ENCODE measurements at places on chromosomes 3 and 15.

DNA sequence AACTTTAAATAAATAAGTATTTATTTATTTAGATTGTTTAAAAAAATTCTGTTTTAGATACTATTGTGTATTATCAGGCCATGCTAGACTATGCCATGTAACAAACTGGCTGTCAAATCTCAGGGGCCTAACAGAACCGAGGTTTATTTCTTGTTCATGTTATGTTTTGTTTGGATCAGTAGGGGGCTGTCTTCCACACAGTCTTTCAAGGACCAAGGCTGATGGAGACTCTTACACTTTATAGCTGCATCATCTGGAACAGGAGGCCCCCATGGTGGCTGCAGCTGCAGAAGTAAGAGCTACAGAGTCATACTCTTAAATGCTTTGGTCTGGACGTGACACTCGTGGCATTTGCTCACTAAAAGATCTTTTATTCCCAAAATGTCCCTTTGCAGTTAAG is 33.0 kb upstream of the ARL14 start:
- no peak for DNase-seq

- DNase-seq: no peak
Observed at GRCh38 chr3:277873-278272, 81.3 kb downstream of the CHL1 start.

GRCh38 chr3:195558602-195559001 is 15.5 kb upstream of the PPP1R2 start:
- DNase-seq: no peak

- DNase-seq: no peak
Observed at GRCh38 chr3:12194209-12194608, 35.5 kb upstream of the TIMP4 start.

DNA sequence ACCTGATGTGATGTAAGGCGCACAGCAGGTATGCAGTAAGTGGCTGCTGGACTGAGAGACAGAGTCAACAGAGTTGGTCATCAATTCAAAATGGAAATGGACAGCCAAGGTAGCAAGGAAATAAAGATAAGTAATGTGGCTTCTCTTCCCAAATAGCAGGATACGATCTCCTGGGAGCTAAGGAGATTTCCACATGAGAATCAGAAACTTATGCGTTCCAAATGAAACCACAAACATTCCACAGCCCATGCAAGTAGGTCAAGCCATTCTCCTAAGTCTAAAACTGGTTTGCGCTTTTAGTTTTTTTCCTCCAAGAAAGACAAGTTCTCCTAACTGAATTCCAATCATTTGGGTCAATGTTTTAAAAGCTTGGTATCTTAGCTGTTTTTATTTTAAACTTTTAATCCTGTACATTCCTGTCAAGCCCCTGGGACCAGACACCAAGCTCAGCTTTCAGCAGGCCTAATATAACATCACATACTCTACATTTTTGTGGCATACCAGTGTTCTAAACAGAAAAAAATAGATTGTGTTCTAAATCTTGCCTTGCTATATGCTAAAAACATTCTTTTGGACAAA is 73.7 kb upstream of the TSPAN3 start:
- no peak for DNase-seq

- no peak for DNase-seq
Observed at GRCh38 chr15:57566834-57567233, 24.9 kb upstream of the MYZAP start.

DNA sequence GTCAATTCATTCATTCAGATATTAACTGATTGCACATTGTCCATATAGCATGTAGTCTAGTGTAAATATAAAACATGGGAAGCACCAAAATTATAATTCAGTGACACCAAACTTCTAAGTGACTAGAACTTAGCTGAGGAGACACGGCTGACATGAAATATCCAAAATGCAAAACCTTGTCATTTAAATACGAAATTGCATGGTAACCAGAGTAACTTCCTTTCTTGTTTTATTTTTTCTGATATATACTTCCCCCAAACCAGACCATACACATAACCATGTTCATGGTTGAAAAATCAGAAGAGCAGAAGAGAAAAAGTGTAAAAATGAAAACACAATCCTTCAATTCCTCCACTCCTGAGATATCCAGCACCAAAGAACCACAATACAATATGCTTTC is 38.0 kb downstream of the CBLB start:
- no peak for DNase-seq

DNA sequence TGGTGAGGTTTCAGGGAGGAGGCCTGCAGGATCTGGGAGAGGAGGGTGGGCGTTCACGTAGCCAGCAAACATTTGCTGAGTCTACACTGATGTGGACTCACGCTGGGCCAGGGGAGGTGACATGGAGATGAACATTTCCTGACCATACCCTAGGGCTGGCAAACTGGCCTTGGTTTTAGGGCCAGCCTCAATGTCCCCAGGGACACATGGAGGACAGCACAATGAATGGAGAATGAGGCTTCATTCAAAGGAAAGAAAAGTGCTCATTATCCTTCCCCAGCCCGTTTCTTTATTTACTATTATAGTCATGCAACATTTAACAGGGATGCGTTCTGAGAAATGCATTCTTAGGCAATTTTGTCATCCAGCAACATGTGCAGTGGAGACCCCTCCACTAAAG is 26.8 kb downstream of the ACAN start:
- no peak for DNase-seq

DNA sequence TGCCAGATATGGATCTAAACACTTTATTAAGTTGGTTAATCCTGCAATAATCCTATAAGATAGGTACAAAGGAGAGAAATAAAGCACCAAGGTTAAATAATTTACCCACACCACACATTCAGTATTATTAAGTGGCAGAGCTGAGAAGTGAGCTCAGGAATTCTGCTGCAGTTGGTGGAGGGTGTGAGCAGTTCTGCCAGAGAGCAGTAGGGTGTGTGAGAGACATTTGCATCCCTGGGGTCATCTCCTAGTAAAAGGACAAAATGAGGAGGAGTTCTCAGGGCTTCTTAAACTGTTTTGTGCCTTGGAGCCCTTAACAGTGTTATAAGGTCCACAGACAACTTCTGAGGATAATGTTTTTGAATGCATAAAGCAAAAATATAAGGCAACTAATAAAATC is 484.5 kb downstream of the TAFA4 start:
- DNase-seq: no peak

DNA sequence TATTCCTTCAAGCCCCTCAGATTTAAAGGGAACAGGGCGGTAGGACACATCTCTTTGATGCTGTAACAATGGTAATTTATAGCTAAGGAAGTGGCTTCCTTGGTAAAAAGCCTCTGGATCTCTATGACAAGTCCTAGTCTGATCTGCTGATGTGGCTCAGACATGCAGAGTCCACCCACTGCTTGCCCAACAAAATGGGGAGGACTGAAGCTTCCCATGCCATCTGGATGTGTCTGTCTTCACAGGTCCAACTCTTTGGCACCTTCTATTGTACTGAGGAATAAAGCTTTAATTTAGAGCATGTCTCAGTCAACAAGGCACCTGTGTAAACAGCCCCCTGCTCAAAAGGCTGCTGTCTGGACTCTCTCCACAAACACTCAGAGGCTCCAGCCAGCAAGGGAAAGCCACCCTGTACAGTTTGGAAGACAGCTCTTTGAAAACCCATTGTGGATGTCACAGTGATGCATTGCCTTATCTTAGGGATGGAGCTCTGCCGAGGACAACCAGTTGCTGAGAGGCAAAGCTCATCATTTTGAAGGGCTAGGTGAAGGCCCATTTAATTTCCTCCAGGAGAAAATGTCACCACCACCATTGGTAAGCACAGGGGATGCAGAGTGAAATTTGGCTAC is 348.6 kb upstream of the GRM7 start:
- DNase-seq: no peak

DNA sequence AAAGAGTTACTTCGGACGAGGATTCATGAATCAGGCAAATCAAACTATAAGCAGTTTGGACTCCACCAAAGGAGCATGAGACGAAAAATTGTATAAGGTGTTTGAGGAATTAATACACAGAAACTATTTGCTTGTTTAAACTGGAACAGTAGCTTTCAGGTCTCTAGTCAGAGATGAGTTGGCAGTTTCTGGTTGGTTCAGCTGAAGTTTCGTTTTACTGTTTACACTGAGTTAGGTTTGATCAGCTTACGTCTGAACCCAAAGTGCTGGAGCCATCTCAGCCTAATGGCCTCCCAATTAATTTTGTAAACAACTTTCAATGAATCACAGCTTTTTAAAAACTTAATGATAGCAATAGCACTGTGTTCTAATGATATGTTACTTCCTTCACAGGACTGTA is 703.7 kb downstream of the NLGN1 start:
- no peak for DNase-seq

- no peak for DNase-seq
Observed at GRCh38 chr3:16060358-16060852, 114.1 kb upstream of the GALNT15 start.

DNA sequence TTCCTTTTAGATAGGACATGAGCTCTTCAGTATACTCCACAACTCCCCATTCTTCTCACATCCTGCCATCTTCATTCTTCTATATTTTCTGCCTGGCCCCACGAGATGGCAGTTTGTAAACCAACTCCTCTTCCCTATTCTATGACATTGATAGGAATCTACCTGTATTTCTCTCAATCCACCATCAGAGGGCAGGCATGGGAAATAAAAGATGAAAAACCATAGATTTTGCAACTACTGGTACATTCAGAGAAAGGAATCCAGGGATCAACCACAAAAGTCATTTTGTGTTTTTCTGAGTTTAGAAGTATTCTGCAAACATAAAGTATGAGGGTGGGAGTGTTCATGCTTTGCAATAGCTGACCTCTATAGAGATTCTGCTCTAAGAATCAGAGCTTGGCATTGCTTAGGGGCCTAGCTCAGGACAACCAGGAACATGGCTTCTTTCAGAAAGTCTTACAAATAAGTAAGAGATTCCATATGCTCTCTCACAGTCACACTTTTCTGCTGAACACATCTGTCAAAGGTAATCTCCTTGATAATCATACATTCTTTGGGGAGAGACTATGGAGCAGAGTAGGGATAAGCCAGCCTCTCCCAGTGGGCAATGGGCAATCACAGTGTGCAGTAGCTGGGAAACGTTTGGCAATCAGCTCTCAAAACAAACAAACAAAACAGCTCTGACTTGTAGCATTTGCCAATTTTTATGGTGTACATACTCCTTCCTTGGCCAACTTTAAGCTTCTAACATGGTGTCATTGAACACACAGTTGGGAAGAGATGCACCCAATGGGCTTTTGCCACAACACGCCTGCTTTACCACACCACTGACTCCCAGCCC is 43.1 kb upstream of the SLC25A36 start:
- DNase-seq: no peak

DNA sequence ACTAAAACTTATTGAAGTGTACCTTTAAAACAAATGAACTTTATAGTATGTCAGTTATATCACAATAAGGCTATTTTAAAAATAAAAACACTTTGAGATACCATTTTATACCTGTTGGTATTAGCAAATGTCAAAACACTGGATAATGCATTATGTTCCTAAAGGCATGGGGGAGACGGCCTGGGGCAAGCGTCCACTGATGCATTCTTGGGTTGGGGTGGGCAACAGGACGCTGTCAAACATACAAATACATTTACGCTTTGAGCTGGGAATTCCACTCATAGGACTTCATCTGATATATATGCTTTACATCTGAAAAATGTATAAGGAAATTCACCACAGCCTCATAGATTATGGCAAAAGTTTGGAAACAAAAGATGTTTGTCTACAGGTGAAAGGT is 7.6 kb upstream of the GATA2 start:
- no peak for DNase-seq

DNA sequence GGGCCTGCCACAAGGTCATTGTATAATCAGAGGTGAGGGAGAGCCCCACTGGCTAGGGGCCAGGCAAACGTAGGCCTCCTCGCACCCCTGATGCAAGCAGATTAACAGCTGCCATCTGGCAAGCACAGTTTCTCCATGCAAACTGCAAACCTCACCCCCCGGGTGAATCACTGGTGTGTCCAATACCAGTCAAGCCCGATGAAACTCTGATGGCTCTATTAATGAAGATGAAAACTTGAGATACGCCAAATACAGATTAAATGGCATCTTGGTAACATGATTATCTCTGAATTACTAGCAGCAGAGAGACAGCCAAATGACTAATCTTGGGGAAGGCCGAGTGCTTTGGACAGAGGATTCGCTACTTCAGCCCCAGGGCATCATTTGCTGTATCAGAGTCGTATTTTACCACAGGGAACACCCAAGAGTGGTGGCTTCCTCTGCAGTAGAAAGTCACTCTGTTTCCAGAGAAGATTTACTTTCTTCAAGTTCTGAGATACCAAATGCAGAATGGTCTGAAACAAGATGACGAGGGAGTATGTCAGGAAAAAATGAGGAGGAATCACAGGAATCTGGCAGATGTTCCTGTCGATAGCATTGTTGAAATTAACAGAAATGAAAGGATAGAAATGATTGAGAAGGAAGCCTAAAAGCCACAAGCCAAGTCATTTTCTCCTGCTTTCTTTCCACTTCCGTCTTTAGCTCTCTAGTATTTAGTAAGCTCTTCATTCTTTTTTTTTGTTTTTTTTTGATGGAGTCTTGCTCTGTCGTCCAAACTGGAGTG is 96.2 kb upstream of the NR2F2 start:
- DNase-seq: no peak

DNA sequence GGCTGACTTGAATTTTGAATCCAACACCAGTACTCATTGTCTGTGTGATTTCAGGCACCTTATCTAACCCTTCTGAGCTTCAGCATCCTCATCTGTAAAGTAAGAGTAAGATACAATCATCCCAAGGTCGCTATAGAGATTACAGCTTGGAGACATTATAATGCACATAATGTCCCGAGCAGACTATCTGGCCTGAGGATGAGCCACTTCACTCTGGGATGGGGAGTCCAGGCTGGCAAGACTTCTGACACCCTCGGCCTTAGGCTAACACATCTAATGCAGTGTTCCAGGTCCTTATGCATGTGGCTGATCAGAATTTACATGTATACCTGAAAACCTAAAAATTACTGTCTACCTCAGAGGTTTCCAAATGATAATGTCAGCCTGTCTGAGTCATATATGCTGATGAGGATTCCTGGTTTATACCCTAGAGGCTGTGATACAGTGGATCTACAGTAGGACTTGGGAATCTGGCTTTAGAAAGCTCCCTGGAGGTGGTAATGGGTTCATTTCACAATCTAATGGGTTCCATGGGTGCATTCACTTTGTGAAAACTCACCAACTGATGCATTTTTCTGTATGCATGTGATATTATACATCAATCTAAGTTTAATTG is 229.0 kb upstream of the SLCO3A1 start:
- DNase-seq: no peak

DNA sequence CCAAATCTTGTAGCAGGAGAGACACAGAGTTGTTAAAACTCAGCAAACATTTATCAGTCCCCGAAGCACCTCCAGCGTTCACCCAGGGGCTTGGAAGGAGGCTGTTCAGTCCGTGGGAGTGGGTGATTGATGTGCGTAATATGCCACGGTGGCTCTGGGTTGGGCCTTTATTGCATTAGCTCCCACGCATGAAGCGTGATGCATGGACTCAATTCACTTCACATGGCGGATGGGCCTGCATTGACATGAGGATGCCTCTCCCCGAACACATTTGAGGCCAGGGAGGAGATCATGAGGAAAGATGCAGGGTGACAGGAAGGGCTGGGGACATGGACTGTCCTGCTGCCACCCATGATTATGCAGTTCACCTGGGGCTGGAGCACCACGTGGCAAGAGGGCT is 126.5 kb downstream of the FAM43A start:
- DNase-seq: no peak
